Esophagus muscularis mucosa (tissue), 4 donors: ENCODE measurements at places on chromosomes 2 and 18.

DNA sequence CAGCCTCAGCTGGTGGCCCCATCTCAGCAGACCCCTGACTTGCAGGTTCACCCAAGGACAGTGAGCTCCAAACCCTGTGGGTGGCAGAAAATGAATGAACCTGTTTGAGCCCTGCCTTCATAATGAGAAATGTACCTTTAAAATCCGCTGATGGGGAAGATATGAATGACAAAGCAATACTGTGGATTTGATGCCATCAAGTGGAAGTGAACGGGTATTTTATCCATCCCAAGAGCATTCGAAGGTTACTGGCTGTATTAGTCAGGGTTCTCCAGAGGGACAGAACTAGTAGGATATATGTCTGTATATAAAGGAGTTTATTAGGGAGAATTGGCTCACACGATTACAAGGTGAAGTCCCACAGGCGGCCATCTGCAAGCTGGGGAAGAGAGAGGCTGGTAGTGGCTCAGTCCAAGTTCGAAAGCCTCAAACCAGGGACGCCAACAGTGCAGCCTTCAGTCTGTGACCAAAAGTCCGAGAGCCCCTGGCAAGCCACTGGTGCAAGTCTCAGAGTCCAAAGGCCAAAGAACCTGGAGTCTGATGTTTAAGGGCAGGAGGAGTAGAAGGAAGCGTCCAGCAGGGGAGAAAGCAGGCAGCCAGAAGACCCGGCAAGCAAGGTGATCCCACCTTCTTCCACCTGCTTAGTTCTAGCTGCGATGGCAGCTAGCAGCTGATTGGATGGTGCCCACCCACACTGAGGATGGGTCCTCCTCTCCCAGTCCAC is 32.1 kb downstream of the TOGARAM2 start:
- no peak for DNase-seq

- DNase-seq: no peak
These were observed 11.5 kb downstream of the GCC2 start for GRCh38 chr2:108460345-108461037.

DNA sequence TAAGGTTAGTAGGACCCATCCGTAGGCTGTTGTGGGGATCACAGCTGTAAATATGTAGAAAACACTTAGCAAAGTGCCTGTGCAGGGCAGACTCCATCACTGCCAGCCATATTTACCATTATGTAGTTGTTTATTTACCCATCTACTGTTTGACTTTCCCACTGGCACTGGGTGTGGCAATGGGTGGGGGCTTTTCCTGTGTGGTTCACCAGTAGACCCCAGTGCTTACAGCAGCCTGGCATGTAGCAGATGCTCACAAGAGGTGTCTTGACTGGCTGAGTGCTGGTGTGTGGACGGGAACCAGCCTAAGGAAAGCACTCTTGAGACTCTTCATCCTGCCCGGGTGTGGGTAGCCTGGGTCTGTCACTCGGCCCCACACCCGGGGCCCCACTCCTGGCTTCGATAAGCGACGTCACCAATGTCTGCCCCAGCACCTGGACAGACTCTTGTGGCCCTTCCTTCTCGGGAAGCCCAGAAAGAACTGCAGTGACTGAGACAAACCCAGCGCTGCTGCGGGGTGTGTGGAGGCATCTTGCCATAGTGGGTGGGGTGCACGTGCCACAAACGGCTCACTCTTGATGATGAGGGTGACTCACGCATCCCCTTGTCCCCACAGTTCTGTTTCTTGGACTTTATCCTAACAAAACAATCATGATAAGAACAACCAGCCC is 78.3 kb downstream of the HDAC4 start:
- DNase-seq: no peak

DNA sequence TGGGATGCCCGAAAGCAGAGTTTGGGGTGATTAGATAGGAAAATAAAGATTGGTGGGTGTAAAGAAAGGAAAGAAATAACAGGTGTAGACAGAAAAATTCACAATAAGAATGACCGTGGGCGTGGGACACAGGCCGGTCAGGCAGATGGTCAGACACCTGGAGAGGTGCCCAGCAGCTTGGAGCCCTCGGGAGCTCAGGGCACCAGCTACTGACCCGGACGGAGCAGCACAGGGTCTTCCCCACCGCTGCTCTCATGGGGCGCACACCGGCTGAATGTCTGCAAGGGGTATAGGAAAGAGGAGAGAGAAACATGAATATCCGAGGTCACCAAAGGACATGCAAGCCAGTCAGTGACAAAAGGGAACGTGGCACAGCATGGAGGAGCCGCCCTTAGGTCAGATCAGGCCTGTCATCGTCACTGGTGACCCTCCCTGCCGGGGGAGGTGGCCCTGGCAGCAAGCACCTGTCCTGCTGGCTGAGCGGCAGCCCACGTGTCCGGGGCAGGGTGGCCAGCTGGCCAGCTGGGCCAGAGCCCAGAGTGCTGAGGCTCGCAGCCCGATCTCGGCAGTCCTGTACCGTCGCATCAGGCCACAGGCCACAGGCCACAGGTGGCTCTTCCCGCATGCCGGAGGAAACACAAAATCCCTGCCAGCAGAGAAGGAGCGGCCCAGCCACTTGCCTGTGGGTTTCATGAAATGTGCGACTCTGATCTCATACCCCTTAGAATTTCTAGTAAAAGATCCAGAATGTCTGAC is 112.0 kb upstream of the NDUFV2 start:
- no peak for DNase-seq

- no peak for DNase-seq
These were observed 13.7 kb upstream of the TTC39C start for GRCh38 chr18:24000613-24001490.

DNA sequence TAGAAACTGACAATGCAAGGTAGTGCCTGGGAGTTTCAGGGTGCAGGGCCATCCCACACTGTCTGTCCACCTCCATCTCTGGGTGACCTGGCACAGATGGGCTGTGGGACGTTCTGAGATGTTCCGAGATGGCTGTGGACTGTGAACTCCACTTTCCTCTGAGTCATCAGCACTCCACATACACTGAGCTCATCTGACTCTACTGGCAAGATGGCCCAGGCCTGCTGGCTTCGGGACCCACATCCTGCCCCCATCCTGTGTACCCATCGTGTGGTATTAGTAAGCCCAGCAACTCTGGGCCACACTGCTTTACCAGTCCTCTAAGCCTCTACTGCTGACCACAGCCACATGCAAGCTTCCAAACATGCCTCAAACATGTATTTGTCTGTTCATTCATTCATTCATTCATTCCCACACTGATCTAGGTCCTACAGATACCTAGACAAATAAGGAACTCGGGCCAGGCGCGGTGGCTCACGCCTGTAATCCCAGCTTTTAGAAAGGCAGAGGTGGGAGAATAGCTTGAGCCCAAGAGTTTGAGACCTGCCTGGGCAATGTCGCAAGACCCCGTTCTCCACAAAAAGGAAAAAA is 124.8 kb upstream of the CXCR4 start:
- no peak for DNase-seq

DNA sequence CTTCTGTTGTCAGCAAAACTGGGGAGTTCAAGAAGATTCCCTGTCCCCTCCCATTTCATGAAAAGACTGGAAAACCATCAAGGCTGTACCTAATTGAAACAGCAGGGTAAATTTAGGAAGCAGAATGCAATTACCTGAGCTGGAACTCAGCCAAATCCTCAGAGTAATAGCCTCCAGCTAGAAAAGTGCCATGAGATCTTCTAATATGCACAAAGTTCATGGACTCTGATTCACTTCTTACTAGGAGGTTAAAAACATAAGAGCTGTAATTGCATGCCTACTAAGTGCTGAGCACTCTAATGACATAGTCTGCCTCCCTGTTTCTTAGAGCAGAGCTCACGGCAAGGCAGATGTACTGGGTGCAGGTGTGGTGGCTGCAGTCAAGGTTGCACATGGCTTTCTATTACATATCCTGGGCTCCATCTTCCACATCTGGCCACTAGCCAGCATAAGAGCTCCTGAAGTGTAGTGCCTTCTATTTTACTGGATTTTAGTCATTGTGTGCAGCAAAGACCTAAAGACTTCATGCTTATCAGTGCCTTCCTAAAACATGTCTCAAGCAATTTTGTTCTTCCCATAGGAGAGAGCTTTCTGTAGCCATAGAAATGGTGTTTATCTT is 341.7 kb downstream of the PTPRM start:
- DNase-seq: no peak

GRCh38 chr2:7860693-7861092 is 821.2 kb upstream of the ID2 start:
- DNase-seq: peak; percentile 7

DNA sequence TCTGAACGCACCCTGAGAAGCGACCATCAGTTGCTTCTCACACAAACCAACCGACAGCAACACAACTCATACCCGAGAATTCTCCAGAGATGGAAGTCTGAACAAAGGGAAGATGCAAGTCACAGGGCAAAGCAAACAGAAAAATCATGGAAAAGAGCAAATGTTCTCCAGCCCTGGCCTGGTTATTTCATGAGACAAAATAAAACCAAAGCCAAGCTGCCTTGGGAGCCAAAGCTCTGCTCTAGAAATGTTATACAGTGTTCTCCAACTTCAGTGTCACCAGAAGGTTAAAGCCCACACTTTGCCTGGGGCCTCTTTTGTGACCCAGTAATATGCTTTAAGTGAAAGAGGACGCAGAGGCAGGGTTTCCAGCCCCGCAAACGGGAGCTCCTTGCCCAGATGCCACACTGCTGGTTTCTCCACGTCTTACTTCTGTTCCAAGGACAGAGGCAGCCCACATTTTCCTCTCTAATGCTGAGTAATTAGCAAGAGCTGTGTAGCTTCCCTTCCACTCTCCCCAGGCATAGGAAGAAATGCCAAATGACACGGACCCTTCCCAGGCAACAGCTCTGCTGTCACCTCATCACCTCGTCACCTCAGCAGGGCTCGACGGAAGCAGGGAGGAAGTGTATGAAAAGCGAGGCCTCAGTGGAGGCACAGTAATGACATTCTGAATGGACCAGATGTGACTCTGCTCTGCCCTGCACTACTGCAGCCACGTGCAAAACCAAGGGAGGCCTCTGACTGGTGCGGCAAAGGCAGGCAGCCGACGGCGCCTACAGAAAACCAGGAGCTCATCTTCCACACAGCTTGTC is 64.7 kb downstream of the FBXO15 start:
- no peak for DNase-seq

GRCh38 chr2:212520340-212520739 is 18.3 kb downstream of the ERBB4 start:
- no peak for DNase-seq

DNA sequence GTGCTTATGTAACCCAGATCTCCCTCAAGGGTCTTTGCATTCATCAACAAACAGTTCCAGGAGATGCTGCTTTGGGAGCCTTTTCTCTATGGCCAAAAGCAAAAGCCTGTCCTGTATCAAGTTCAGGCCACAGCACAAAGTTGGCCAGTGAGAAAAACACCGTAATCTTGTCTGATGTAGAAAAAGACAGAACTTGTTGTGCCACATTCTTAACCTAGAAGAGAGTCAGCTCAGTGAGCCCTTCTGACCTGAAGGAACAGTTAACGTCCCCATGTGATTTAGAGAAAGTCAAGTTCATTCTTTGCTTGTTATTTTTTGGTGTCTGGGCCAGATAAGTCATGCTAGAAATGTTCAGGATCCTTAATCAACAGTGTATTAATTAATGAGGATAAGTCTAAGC is 7.8 kb upstream of the CNDP1 start:
- no peak for DNase-seq

DNA sequence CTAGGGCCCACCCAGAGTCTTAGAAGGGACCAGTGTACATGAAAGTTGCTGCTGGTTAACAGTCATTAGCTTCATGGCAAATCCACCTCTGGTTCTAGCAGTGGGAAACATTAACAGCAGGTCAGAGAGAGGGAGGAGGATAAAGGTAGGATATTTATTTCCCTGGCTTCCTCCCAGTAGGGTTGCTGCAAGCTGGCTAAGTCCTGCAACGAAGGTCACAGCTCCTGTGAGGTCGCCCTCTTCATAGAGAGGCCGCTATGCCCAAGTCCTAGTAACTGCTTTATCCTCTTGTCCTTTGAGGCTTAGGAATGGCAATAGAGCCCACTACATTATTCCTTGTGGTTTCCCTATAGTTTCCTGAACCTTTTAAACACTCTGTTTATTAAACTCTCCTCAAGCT is 84.0 kb upstream of the ACSL3 start:
- DNase-seq: no peak

- DNase-seq: peak; percentile 62
These were observed 364.3 kb downstream of the RNF144A start for GRCh38 chr2:7281231-7282201.

- no peak for DNase-seq
These were observed 58.2 kb downstream of the ACKR3 start for GRCh38 chr2:236627841-236628240.

- DNase-seq: peak; percentile 62
These were observed 13.9 kb upstream of the ARHGAP25 start for GRCh38 chr2:68720665-68721064.

DNA sequence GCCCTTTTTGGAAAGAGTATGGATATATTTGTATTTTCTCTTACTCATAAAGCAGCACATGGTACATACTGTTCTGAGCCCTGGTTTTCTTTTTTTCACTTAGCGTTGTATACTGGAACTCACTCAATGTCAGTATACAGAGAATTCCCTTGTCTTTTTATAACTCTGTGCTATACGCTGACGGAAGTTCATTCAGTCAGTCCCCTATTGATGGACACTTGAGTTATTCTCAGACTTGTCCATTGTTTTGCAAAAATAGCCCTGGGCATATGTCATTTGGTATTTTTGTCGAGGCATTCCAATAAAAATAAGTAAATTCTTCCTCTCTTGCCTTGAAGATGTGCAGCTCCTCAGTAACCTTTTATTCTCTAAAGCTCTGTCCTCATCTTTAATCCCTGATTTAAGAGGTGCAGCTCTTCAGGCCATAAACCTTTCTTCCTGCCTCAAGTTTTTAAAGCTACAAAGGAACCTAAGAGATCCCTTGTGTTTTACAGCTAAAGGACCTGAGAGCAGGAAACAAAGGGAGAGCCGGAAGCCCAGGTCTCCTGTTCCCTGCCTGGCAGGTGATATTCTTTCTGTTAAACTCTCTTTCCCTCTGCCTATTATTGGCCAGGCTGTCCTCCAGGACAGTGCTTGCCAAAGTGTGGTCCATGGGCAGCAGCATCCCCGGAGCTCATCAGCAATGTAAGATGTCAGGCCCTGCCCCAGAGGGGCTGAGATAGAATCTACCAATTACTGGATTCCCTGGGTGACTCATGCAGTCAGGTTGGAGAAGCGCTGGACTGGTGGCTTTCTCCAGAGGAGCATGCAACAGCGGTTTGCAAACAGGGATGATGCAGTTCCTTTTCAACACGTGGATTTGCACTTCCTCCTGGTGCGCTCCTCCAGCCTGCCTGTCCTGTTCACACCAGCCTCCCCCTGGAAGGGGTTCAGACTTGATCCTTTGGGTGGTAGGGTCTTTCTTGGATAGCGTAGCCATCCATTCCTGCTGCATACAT is 158.0 kb downstream of the NEDD4L start:
- DNase-seq: no peak

DNA sequence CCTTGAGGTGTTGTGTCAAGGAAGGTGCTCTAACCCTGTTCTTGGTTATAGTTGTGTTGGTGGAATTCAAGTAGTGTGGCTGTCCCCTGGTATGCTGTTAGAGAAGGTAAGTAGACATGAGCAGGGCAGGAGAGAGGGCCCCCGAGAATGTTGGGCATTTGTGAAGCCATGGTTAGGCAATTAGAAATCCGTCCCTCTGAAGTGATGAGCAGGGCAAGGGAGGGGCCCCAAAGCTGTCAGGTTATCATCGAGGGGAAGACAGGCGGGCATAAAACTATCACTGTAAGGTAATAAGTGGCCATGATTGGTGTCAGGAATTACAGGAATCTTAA is 5.2 kb downstream of the XRCC5 start:
- no peak for DNase-seq
